Iris pigment epithelial cell (primary cell): ENCODE measurements at places on chromosomes 16 and 17.

DNA sequence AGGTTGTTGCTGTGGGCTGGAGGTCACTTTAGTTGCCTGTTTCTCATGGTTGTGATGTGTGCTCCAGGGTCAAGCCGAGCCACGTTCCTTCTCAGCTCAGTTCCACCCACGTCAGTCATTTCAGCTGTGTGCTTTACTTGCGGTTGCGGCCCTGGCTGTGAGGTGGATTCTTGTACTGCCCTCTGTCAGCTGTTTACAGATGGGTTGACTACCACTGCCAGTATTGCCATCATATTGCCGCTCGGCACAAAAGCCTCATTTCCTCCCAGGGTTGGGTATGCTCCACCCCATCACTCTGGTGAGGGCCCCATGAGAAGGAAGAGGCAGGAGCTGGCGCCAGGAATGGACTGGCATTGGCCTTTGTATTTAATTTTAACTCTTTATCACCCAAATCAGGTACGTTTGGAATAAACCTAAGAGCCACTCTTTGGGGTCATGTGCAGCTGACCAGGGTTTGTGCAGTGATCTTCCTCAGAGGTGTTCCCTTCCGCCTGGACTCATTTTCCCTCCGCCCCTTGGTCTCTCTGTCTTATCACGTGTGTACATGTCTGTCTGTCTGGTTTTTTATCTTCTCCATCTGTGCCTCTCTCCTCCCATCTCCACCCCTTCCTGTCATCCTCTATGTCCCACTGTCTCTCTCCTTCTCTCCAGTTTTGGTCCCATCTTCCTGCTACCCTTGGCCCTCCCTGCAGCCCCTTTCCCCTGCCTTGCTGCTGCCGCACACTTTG, 25.0 kb downstream of the METTL22 start:
- no peak for DNase-seq

- no peak for DNase-seq
Measured at GRCh38 chr16:63617990-63618763, 1503.7 kb downstream of the CDH11 start.

- DNase-seq, result peak; percentile 76
Measured at GRCh38 chr17:45170931-45171337, 9.3 kb downstream of the HEXIM2 start.

GRCh38 chr16:66458292-66458691, 31.2 kb downstream of the BEAN1 start:
- DNase-seq, result no peak

DNA sequence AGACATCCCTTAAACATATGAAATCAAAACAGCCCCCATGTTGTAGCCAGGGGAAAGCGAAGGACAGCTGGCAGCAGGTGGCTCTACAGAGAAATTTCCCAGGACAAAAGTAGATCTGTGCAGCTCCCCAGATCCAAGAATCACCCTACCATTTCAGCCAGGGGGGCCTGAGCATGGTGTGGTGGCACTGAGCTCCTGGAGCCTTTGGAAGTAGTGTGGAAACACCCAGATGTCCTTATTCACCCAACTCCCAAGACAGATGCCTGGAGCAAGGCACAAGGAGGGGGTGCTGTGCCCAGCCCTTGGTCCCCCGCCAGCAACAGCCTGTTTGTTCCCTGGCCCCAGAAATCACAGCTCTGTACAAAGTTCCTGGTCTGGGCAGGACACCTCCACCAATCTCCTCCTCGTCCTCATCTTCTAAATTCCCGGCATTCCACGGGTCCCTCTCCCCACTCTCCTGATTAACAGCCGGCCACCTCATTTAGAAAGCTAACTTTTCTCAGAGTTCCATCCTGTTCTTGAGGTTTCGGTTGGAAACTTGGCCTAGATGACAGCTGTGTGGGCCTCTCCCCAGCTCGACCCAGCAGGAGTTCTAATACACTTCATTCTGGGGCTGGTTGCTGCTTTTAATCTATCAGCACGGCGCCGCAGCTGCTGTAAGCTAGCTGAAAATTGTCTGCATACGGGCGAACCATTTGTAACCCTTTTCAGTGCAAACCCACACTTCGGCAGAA, 191.1 kb downstream of the C16orf78 start:
- no peak for DNase-seq

GRCh38 chr16:67926181-67926750, 5.4 kb downstream of the CTRL start:
- peak; percentile 28 for DNase-seq

DNA sequence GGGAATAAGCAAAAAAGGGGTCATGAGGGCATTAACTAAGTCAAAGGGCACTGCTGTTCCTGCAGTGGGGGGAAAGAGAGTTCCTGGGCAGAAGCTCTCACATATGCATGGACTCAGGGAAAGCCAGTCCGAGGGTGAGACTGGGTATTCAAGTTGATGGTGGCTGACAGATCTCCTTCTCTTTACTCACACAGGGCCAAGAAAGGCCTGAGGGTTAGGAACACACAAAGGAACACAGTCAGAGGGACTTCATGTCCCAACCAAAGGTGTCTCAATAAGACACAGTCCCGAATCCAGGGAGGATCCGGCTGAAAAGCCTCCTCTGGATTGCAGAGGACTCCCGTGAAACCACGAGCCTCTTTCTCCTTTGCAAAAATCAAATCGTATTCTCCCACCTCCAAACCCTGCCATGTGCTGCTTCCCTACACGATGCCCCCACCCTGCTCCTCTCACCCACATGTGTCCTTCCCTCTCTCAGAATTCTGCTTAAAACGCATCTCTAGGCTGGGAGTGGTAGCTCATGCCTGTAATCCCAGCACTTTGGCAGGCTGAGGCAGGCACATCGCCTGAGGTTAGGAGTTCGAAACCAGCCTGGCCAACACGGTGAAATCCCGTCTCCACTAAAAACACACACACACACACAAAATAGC, 23.6 kb downstream of the CUEDC1 start:
- DNase-seq, result no peak

GRCh38 chr17:43014020-43014648, 7.5 kb downstream of the IFI35 start:
- no peak for DNase-seq

DNA sequence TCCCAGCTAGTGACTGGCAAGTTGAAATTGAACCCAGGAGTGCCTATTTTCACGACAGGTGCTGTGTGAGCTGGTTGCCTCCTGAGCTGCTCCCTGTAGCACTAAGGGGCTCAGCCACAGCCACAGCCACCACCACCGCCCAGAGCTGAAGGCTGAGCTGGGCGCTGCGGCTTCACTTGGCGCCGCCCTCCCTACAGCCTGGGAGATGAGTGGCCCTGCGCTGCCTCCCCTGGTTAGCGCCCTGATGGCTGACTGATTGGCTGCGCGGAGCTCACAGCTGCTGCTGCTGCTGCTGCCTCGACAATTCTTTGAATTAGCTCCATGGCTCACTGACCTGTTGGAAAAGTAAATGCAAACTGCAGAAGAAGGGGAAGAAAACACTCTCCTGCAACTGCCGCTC, 91.8 kb upstream of the TMEM132E start:
- no peak for DNase-seq

GRCh38 chr16:67660564-67661028, at the start of gene PARD6A:
PARD6A (plus strand) TSS chr16:67660960; CDS start chr16:67661039, 79 bp downstream.
- DNase-seq, result peak; percentile 97
